ENCODE measurements at places on chromosomes 7 and 10.
A peak's percentile ranks its signal among the peaks of the same experiment; 100 is the strongest.

DNA sequence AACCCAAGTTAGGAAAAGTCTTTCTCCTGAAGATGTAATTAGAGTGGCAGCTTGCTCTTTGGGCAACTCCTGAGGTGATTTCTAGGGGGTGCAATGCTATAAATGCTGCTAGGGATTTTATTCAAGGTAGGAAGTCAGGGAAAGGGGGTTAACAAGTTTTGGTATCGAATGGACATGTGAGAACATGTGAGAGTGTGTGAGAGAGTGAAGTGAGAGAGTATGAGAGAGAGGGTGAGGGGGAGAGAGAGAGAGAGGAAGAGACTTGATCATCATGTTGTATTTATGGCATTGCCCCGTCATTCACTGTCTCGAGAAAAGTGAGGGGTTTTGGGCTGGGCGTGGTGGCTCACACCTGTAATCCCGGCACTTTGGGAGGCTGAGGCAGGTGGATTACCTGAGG, 50.9 kb downstream of the MCU start:
- no peak for DNase-seq

GRCh38 chr10:45404087-45404769, 30.2 kb downstream of the ALOX5 start:
- DNase-seq: no peak

DNA sequence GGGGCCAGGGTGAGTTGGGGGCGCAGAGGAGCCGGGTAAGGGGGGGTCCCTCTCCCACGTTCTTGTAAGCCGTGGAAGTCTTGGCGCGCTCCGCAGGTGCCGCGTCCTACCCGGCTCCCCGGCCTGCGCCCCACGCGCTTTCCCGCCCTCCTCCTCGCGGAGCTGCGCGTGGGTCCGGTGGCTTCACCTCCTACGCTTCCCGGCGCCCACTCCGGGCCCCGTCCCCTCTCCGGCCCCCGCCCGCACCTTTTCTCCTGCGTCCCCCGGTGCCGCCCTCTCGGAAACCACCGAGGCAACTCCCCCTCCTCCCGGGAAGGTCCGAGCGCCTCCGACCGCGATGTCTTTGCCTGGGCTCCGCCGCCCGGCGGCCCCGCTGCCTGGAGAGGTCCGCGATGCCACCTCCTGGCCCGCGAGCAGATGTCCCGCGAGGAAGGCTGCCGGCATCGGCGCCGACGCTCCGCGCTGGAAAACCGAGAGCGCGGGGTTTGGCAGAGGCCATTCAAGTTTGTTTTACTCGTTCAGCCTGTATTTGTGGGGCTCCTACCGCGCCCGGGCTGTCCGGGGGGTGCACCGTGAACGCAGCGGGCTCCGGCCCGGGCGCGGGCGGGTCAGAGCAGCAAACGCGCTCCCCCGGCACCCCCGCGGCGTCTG, 2.4 kb upstream of the NKX6-2 start:
- peak; percentile 4 for DNase-seq

- no peak for DNase-seq
Measured at GRCh38 chr7:156929789-156930539, 19.5 kb upstream of the NOM1 start.

DNA sequence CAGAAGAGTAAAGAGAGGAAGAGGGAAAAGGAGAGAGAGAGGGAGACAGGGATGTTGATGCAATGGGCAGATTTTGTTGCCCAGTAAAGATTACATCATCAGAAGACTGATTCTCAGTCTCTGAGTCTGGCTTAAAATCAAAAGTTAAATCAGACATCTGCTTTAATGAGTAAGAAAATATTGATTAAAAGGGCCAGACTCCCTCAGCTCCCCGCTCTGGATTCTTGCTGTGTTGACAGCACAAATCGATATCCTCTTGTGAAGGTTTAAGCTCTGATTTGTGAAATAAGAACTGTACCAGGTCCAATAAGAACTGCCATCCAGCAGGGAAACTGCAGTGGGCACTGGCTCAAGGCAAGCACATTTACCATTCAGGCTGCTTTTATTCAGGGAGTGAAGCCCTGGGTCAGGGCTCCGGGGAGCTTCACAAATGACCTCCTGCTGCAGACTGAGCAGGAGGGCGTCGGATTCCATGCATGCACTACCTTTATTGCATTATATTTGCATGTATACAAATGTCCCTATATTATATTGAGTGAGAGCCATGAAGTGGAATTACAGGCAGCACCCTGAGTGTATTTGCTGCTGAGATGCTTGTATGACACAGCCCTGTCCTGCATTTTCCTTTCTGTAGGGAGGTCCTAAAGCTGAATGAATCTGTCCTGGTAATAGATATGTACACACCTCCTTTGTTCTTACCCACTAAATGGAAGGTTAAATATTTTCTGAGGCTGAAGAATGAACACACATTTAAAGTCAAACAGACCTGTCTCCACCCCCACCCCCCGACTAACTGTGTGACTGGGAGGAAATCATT, 401.5 kb downstream of the REEP3 start:
- no peak for DNase-seq

DNA sequence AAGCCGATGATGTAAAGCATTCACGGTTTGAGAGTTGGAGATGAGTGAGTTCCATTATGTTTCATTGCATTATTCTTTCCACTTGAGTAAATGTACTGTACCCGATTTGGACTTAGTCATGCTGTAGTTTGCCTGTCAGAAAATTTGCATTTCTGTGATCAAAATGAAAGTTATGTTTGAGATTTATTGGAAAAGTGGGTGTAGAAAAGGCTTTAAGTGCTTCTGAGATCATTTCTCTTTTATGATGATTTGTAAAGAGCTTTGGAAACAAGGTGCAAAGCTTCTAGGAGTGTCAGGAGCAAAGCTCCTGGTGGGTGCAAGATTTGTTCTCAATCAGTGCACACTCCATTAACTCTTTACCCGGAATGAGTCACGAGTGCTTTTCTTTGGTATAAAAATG, 204.1 kb upstream of the POM121L12 start:
- no peak for DNase-seq

DNA sequence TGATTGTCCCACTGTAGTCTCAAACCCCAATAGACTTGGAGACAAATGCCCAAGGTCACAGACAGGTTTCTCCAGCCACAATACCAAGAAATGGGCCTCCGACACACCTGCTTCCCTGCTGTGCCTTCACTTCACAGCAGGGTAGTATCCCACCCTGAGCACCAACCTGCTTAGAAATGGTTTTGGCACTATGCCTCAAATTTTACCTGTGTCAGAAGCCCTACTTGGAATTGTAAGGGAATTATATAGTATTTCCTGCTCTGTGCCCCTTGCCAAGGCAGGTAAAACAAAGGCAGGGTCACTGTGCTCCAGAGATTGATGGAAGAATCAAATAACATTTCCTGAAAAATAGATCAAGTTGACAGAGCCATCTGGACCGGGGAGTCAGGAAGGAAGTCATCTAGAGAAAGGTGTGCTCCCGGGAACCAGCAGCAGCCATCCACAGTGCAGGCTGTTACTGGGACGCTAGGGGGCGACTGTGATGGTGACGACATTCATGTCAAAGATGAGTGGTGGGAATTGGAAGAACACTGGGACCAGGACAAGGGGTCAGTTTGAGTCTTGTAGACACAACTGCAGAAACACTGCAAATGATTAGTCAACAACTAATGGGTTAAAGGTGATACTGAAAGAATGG, 117.8 kb upstream of the AKR1E2 start:
- DNase-seq: no peak

- DNase-seq: no peak
Measured at GRCh38 chr7:106062521-106062931, 49.6 kb downstream of the SYPL1 start.

- DNase-seq: no peak
Measured at GRCh38 chr7:72337390-72338167, 74.6 kb downstream of the CALN1 start.

DNA sequence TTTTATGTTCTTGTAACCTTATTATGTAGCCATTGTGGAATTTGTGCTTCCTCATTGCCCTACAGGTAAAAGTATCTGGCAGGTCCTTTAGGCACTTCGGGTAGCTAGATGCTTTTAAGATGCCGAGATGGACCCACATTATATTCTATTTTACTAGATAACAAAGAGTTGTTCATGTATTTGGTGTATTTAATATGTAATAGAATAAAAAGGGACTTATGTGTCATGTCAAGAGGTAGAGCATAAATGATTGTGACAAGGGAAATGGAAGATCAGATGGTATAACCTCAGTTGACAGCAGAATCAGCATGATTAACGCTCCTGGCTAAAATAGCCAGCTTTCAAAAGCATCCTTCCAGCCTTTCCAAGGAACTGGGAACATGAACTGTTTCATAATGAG, 50.6 kb downstream of the NPY start:
- DNase-seq: no peak

DNA sequence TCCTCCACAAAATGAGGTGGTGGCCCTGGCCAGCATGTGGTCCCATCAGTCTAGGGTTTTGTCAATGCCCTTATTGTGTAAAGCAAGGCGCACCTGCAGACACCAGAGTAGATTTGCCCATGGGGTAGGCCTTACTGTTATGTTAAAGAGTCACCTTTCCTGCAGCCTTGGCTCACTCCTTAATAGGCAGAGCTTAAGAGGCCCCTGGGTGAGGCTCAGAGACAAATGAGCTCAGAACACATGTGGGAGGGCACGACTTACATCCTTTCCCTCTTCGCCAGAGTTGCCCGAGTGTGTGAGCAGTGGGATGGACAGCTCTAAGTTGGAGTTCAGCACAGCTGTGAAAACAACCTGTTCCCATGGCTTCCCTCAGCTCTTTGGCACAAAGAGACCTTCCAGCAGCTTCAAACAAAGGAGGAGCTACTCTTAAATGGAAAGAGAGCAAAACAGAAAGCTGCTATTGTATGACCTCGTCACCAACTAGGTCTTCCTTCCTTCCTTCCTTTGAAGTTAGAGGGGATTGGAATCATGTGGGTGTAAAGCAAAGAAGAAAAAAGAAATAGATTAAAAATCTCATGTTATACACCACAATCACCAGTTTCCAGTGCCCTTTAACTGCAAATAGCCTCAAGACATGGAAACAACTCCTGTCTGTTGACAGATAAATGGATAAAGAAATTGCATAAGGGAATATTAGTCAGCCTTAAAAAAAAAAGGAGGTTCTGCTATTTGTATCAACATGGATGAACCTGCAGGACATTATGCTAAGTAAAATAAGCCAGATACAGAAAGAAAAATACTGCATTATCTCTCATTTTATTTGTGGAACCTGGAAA, 11.9 kb upstream of the XPNPEP1 start:
- DNase-seq: no peak

DNA sequence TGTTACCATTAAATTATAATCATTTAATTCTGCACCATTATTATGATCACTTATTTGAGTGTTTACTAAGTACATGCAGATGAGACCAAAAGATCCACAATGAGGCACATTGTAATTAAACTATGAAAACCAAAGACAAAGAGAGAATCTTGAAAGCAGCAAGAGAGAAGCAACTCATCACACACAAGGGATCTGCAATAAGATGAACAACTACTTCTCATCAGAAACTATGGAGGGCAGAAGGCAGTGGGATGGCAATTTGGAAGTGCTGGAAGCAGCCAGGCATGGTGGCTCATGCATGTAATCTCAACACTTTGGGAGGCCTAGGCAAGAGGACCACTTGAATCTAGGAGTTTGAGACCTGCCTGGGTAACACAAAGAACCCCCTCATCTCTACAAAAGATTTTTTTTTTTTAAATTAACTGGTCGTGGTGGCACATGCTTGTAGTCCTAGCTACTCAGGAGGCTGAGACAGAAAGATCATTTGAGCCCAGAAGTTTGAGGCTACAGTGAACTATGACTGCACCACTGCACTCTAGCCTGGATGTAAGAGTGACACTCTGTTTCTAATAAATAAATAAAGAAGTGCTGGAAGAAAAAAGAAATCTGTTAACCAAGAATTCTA, 47.7 kb downstream of the CDK6 start:
- DNase-seq: no peak

GRCh38 chr10:96556003-96556402, 30.8 kb downstream of the TM9SF3 start:
- no peak for DNase-seq

DNA sequence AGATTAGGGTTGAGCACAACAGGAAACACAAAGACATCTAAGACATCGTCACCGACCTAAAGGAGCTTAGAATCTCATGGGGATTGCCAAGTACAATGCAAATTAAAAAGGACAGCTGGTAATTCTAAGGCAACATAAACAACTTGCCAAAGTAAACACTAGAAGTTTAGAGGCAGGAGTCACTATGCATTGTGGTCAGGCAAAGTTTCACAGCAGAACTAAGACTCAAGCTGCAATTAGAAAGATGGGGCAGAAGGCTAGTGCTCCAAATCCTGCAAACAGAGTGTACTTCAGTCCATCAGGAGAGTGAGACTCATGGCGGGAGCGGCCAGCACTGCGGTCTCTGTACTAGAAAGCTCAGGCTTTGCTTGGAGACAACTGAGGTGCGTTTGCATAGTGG, 52.7 kb downstream of the HIPK2 start:
- no peak for DNase-seq

- DNase-seq: no peak
Measured at GRCh38 chr10:14798636-14799035, 23.9 kb upstream of the FAM107B start.

DNA sequence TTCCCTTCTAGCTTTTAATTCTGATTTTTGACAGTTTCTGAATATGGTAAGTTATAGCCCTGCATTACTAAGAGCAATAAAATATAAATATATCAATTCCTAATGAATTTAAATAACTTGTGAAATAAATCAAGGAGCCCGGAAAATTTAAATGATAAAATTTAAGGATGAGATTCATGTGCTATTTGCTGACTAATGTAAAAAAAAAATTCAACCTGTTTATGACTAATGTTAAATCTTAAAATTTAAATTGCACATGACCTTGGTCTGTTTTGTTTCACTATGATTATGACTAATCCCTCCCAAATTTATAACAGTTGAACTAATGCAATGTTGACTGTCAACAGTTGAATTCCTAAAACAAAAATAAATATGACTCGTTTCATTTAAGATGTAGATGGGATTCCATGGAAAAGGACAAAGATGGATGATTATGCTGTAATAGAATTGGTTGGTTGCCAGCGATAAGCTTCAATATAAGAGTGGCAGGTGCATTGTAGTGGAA, 419.9 kb downstream of the NRG3 start:
- DNase-seq: no peak

Data from GM04504 (cell line).